ENCODE measurements at places on chromosomes 16 and 17.

DNA sequence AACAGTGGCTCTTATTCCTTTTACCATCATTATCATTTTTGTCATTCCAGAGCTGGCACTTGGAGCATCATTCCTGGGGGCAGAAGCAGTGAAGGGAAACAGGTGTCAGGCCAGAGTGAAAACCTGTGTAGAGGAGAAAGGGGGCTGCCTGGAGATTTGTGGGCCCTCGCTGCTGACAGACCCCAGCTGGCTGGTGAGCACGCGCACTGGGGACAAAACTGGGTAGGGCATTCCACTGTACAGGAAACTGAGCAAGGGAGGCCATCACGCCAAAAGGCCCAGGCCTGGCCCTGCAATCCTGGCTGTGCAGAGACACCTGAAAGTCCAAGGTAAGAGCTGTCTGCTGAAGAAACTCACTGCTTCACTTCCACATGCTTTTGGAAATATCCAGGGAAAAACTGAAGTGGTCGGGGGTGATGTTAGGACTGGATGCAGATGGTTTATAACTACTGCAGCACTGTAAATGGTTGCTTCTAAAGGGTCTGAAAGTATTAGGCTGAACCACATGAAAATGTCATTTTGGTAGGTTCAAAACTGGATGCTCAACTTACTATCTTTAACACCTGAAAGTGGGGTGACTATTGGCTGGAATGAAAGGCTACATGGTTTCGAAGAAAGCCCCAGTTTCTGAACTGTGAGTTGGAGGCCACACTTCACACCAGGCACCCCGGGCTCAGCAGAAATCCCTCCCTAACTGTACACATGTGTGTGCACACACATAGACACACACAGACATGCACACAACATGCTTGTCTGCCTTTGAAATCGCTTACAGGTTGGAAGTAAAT is 225.0 kb downstream of the C16orf78 start:
- no peak for DNase-seq

- no peak for DNase-seq
Measured at GRCh38 chr16:79903471-79903870, 302.9 kb upstream of the MAF start.

- no peak for DNase-seq
Measured at GRCh38 chr16:56728980-56729734, 772 bp upstream of the NUP93 start.

GRCh38 chr17:67994817-67995569 is 1.3 kb downstream of the C17orf58 start:
- DNase-seq, result no peak

- DNase-seq, result no peak
Measured at GRCh38 chr17:3213587-3213986, 6.1 kb downstream of the OR1A1 start.

DNA sequence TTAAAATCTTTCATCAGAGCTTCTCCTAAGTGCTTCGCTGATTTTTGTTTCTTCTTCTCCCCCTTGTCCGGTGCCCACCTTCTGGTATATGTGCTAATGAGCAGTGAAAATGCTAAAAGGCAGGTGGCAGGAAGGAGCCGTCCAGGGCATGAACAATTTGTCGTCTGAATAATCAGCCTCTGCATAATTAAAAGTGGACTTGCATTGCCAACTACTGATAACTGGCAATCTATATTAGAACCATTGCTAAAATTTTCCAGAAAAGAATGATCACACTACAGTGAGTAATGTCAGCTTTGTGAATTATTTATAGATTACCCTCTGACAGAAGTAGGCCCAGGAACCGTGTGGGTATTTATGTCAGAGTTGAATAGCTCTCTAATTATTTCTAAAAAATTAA is 28.1 kb downstream of the SERPINF1 start:
- no peak for DNase-seq
